ENCODE measurements at places on chromosomes 4 and X.

DNA sequence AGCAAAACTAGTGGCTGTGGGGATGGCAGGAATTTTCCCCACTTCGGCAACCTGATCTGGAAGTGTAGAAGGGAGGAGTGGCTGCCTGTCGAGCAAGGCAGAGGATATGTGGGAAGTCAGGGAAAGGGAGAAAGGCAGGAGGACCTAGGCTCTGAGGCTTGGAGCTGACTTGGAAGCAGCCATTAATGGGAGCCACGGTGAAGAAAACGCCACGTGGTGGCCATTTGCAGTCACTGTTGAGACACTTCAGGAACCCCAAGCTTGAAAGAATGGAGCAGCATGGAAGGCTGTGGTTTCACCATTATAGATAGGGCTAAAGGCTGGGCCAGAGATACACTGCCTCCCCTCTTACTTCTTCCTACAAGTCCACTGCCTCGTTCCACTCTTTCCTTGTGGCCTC, 41.8 kb upstream of the MAML3 start:
- DNase-seq = no peak

GRCh38 chr4:98406819-98407218, 145.6 kb downstream of the RAP1GDS1 start:
- no peak for DNase-seq

DNA sequence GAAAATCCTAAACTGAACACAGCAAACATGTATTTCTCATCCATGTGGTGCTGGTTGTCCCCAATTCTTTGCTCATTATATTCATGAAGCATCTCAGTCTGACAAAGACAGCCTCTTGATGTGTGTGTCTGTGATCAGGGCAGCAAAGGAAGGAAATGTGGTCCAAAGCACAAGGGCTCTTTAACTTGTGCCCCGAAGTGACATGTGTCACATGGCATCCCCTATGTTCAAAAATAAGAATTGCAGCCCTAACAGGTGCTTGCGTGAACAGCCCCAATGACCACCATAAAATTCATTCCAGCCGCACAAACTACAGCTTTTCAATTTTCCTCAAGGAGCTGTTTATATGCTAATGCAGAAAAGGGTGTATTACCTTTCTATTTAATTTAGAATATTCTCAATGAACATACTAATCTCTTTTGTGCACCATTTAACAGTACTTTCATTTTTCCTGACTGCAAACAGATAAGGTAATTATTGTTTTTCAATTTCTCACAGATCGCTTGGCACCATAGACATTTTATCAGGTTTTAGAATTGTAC, 231.9 kb upstream of the CTSO start:
- no peak for DNase-seq

GRCh38 chrX:48829016-48829735, 2.9 kb downstream of the ERAS start:
- no peak for DNase-seq

DNA sequence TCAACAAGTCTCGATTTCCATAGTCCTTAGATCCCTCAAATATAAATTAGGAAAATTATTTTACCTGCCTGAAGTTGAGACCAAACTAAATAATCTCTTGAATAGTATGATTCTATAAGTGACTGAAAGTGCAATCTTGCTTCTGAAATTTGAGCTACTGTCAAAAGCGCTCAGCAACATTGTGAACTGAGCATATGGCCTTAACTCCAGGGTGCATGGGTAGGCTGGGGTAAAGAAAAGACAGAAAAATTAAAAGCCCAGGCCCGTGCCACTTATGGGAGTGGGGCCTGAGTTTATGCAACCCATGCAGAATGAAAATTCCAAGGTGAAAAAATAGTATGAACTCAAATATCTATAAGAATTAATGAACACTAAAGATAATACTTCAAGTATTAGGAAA, 9.8 kb downstream of the PGRMC2 start:
- no peak for DNase-seq

GRCh38 chr4:111761531-111761930, 383.7 kb upstream of the FAM241A start:
- no peak for DNase-seq

- peak; percentile 52 for DNase-seq
Observed at GRCh38 chr4:2284934-2285612, 23.2 kb upstream of the MXD4 start.

DNA sequence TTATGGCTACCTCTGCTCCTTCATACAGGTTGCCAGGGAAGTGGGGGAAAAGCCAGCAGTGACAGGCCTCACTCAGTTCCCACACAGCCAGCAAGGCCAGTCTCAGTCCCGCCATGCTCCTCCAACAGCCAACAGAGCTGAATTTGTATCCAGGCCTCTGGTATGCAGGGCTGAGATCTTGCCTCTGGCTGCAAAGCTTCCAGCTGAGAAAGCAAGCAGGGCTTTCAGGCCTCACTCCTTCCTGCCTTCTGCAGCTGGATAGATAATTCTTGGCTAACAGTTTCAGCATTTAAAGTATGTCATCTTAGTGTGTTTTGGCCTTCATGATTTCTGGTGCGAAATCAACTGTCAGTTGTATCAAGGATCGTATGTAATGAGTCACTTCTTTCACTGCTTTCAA, 103.6 kb downstream of the GNL3L start:
- no peak for DNase-seq

DNA sequence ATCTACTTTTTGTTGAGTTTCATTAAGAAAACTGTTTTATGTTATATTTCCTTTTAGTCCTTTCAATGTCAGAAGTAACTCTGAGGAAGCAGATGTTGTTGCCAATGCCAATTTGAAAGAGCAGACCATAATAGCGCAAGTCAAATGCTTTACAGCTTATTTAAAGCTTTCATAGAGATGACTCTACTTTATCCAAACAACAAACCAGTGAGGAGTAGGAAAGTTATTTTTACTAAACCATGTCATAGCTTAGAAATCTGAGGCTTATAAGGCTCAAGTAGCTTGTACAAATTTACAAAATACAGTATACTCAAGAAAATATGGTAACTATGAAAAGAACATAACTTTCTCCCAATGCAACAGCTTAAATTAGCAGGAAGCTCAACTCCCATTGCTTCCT, 40.1 kb upstream of the SPOCK3 start:
- no peak for DNase-seq

- no peak for DNase-seq
Observed at GRCh38 chr4:82899374-82900065, 1.0 kb upstream of the THAP9 start.

DNA sequence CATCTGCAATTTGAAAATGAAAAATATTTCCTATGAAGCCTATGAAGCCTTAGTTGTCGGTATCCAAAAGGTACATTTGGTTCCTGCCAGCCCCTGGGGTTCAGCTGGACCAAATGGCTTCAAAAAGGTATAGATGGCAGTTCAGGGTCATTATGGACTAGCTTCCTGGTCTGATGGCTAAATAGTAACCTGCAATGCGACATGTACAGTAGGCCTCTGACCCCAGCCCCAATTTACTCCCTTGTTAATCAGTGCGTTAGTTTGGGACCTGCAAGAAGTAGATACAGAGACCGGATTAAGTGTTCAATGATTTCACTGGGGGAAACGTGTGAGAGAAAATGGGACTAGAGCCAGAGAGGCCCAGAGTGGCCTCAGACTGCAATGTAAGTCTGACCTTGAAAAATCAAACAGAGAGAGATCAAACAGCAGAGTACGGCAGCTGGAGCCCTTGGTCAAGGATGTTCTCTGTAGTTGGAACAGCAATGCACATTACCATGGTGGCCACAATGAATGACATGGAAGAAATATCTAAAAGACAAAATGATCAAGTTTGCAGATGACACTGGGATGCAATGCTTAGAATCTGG, 115.0 kb upstream of the MBNL3 start:
- no peak for DNase-seq
